ENCODE measurements at places on chromosomes 11 and 22.
A peak's percentile ranks its signal among the peaks of the same experiment; 100 is the strongest.

- DNase-seq: no peak
These were observed at the start of gene APOL1 for GRCh38 chr22:36252754-36253522. Gene APOL1 (plus strand): TSS chr22:36253133. CDS start chr22:36254956, 1,823 bp downstream.

DNA sequence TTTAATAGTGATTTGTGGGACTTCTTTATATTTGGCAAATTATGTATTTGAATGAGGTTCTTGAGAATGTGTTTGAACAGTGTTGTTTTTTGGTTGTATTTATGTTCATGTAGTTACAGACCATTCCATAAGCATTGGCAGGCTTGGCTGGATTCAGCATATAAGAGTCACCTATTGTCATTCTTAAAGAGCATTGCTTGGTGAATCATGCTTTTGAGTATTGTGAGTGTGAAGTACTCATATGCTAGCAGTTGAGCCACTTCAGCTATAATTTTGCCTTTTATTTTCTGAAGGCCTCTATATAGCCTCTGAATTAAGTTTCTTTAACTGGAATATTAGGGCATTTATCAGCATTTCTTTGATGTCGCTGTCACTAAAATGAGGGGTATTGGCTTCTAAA, 110.0 kb upstream of the GAL start:
- DNase-seq: no peak

- DNase-seq: no peak
These were observed 161.3 kb upstream of the UBASH3B start for GRCh38 chr11:122494221-122494620.

DNA sequence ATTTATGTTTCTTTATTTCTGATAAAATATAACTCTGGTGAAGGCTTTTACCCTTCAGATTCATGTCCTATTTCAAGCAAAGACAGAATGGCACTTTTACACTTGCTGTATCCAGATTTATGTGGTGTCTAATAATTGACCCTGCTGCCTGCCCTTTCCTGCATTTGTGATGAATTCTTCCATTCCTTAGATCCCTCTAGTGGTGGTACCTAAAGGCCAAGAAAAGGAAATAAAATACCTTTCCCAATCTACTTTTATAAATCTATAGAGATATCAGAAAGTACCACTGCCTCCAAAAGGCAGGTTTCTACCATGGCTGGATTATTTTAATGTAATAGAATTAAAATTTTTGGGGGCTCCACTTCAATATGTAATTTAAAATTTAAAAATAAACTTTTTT, 34.2 kb downstream of the CCDC81 start:
- no peak for DNase-seq

- no peak for DNase-seq
These were observed 29.4 kb upstream of the DRD2 start for GRCh38 chr11:113504586-113504985.

- no peak for DNase-seq
These were observed 136.0 kb downstream of the SERGEF start for GRCh38 chr11:17876827-17877226.

DNA sequence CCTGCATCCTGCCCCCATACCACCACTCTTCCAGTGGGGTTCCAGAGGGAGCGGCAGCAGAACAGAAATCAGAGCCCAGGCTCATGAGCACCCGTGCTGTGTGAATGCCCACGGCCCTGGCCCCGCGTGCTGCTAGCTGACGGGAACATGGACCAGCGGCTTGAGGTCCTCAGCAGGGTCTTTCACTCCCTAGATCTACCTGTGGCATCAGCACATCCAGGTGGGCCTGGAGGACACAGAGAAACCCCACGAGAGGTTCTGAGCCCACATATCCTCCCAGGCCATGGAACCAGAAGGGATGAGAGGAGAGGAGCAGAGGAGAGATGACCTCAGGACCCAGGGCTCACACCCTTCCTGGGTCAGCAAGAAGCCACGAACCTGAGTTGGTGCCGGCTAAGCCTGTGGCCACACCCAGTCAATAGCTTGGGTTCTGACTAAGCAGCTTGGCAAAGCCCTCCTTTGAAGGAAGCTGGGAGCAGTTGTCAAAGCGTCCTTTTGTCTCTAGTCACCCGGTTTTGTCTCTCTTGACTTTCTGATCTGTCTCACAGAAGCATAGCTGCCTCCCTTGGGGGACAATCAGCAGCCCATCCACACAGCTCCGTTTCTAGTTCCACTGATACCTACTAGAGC, 89.3 kb upstream of the LMO1 start:
- no peak for DNase-seq

- no peak for DNase-seq
These were observed 18.5 kb downstream of the PTPN5 start for GRCh38 chr11:18773104-18773503.

GRCh38 chr11:61971248-61972111, 4.0 kb upstream of the FTH1 start:
- DNase-seq: peak; percentile 98

GRCh38 chr11:114058026-114058706, 1.3 kb upstream of the ZBTB16 start:
- no peak for DNase-seq

GRCh38 chr11:30568931-30569330, 17.2 kb downstream of the MPPED2 start:
- DNase-seq: no peak

- no peak for DNase-seq
These were observed at the start of gene B4GALNT4 for GRCh38 chr11:369336-370018. Gene B4GALNT4 (plus strand): TSS chr11:369499. CDS start chr11:369804, 305 bp downstream.

DNA sequence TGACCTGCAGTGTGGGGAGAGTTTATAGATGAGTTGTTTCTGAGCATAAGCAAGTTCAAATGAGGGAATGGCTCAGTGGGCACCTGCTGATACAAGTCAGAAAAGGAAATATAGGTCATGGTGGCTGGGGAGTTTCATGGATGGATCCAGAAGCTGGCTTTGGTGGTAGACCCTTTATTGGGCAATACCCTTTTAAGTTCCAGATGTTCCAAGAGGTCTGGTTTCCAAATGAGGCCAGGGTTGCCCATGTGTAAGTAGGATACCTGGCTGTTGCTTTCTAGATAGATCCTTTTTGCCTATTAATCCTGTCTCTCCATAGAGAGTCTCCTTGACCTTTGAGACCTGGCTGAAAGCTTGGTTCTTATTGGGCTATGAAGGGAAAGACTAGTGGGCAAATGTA, 2.2 kb downstream of the STIM1 start:
- DNase-seq: no peak

DNA sequence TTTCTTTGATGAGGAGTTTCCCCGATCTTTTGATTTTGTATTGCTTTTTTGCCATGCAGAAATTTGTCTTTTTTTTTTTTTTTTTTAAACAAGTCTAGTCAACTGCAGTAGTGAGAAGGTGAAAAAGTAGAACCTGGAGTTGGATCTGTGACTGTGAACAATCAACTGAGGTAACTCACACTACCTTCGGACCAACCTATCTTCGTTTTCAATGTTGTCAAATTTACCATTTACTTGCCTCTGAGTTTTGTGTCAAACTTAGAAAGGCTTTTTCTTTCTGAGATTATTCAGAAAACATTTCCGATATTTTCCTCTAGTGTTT, 20.5 kb downstream of the KLHL22 start:
- DNase-seq: no peak

DNA sequence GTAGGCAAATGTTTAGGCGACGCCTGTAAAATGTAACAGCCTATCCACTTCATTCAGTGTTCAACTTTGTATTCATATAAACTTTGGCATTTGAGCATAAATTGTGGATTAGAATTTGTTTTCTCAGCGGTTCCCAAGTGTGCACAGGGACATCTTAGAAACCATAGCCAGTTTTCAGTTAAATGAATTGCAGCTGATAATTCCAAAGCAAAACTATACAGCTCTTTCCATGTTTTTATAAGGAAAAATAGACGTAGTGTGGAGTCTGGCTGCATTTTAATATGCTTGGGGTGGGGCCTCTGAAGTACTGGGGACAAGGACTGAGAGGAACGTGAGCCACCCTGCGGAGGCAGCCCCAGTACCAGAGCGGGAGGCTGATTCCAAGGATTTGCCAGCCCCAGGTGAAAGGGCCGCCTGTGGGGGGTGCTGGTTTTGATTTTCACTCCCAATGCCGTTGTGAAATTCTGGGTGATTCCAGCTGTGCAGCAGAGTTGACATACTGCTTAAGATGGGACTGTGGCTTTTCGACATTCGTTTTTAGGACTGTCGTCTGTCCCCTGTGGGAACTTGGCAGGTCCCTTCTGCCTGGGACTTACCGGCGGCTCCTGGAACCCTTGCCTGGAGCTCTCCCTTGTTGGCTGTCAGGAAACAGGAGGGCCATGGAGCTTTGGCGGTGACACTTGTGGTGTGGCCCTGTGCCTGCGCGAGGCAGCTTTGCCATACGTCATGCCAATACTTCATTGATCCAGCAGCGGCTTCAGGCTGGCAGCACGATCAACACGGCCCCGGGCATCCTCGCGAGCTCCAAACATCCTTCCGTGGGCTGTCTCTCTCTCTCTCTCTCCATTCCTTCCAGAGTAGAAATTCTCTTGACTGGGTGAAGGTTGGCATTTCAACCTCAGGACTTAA, 370.9 kb downstream of the TBC1D22A start:
- DNase-seq: no peak

DNA sequence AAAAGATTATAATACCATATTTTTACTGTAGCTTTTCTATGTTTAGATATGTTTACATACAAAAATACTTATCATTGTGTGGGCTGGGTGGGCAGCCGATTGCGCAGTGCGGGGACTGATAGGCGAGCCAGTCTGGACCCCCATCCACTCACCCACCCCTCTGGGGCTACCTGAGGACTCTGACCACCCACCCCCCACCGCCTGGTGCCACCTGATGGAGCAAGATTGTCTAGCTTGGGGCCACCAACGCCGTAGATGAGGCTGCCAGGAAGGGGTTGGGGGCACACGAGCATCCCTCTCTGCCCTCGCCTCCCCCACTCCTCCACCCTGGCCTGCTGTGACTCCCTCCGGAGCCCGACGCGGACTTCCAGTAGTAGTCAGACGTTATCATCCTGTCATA, 32.4 kb downstream of the MIF start:
- no peak for DNase-seq

- DNase-seq: no peak
These were observed 62.5 kb downstream of the SMIM38 start for GRCh38 chr11:69218271-69218682.

- DNase-seq: no peak
These were observed 8.0 kb upstream of the IL2RB start for GRCh38 chr22:37157516-37158285.

GRCh38 chr11:123671534-123671933, 17.1 kb upstream of the SCN3B start:
- DNase-seq: no peak

DNA sequence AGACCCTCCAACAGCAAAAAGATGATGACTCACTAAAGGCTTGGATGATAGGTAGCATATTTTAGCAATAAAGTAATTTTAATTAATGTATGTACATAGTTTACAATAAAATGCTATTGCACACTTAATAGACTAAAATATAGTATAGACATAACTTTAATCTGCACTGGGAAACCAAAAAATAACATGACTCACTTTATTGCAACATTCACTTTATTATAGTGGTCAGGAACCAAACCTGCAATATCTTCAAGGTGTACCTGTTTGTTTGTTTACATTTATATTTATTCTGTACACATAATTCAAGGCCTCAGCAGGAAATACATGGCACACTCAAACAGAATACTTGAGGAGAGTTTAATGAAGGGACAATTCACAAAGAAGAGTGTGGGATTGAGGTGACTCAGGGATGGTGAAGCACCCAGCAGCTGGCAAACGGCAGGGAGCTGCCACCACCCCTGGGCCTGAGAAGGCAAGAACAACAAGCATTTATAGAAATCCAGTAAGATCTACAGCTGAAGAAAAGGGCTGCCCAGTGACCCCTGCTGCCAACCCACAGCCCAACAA, 51.5 kb upstream of the POU2AF2 start:
- no peak for DNase-seq

- peak; percentile 15 for DNase-seq
These were observed 39.7 kb downstream of the USP35 start for GRCh38 chr11:78228467-78228866.

DNA sequence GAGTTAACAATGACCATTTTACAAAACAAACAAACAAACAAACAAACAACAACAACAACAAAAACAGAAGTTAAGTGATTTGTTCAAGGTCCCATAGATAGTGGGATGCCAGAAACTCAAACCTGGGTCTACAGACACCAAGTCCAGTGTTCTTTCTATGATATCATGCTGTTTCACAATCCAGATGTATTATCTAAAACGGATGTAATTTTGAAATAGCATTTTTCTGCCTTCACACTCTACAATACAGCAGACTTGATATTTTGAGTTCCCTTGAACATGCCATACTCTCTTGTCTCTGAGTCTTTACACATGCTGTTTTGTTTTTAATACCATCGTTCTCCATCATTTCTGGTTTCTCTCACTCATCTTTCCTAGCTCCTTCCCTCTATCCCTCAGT, 104.5 kb downstream of the RELT start:
- DNase-seq: no peak

- no peak for DNase-seq
These were observed 4.7 kb upstream of the TTC36 start for GRCh38 chr11:118522571-118523072.

GRCh38 chr11:85132851-85133585, 494.1 kb downstream of the DLG2 start:
- DNase-seq: no peak

DNA sequence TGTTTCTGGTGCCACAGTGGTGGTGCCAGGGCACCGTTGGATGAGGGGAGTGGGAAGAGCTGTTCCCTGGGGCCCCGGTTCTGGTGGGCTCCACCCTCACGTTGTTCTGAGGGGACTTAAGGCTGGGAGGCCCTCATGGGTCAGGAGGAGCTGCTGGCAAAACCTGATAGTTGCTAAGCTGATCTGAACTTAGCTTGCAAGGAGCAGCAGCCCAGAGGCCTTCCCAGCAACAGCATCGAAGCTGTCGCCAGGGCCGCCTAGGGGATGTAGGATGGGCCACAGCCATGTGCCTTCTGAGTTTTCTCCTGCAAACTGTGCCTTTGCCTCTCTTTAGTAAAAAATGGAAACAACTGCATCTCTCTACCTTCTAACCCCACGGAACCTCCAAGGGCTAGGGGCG, 240.2 kb downstream of the TBC1D22A start:
- DNase-seq: no peak

DNA sequence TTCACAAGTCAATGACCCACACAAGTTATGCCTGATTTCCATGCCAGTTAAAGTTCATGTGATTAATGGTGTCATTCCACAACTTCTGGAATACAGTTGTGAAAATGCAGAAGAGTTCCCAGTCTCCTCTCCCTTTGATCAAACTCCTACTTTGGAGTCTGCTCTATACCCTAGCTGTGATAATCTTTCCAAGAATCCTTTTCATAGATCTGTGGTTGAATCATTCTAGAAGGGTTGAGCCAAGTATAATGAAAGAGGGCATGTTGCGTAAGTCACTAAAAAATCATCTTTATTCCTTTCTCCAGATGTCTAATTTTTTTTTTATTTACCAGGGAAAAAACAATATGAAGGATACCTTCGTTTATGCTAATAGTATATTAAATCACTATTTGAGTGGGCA, 89.7 kb upstream of the CARD18 start:
- no peak for DNase-seq

GRCh38 chr11:85805387-85805786, 5.6 kb downstream of the SYTL2 start:
- no peak for DNase-seq

All from epithelial cell of proximal tubule (primary cell).